NCI-H82 (cell line): ENCODE measurements at places on chromosomes 7 and 10.

- DNase-seq = no peak
These were observed 12.8 kb upstream of the PRPF18 start for GRCh38 chr10:13573960-13574359.

GRCh38 chr10:56679578-56679977 lies 318.5 kb upstream of the ZWINT start:
- no peak for DNase-seq

DNA sequence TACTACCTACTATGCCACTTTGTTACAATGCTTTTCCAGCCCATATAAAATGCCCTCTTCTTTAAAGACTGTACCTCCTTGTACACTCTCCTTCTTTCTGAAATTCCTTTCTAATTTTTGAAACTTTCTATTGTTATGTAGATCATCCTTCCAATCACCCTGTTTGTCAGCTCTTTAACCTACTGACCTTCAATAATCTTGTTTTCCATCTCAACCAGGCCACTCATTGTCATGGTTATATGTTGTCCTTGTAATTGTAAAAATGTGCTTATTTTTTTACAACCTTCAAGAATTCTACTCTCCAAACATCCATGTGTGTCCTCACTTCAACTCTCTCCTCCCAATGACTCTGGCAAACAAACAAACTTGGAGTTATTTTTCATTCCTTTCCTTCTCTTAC lies 1172.6 kb upstream of the CELF2 start:
- DNase-seq = no peak

GRCh38 chr10:33377658-33378025 lies 43.2 kb upstream of the NRP1 start:
- DNase-seq = no peak

GRCh38 chr7:93636276-93636675 lies 61.8 kb upstream of the CALCR start:
- no peak for DNase-seq

DNA sequence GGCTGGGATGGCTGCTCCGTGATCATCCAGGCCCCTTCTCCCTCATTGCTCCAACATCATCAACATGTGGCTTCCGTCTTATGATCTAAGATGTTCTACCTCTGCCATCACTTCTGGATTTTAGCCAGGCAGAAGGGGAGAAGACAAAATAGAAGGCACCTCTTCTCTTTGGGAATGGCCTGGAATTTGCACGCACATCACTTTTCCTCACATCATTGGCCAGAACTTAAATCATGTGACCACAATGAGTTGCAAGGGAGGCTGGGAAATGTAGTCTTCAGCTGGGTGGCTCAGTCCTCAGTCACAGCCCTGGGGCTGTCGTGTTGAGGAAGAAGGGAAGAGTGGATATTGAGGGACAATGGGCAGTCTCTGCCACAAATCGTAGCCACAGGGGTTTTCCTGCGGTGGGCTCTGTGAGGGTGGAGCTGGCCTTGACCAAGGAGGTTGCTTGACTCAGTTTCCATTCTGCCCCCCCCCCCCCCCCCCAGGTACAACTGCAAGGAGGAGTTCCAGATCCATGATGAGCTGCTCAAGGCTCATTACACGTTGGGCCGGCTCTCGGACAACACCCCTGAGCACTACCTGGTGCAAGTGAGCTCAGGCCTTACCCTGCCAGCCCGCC lies 50.3 kb downstream of the PALD1 start:
- DNase-seq = peak; percentile 67

GRCh38 chr10:21972584-21972983 lies 30.9 kb downstream of the DNAJC1 start:
- DNase-seq = no peak

- DNase-seq = no peak
These were observed 19.6 kb upstream of the ZNF488 start for GRCh38 chr10:47403446-47404318.

DNA sequence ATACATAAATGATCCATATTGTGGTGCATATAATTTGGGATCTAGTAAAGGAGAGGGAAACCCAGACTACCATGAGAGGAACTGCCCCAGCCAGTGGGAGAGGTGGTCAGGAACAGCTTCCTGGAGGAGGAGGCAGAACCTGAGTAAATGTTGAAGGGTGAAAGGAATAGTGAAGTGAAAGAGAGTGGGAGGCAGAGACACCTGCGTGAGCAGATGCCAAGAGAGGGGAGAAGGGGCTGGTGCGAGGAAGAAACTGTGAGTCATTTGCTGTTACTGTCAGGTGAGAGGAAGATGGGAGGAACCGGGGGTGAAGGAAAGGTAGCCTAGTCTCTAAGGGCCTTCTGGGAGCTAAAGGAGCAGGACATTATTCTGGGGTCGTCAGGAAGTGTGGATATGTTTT lies 294.8 kb downstream of the GRID1 start:
- no peak for DNase-seq

DNA sequence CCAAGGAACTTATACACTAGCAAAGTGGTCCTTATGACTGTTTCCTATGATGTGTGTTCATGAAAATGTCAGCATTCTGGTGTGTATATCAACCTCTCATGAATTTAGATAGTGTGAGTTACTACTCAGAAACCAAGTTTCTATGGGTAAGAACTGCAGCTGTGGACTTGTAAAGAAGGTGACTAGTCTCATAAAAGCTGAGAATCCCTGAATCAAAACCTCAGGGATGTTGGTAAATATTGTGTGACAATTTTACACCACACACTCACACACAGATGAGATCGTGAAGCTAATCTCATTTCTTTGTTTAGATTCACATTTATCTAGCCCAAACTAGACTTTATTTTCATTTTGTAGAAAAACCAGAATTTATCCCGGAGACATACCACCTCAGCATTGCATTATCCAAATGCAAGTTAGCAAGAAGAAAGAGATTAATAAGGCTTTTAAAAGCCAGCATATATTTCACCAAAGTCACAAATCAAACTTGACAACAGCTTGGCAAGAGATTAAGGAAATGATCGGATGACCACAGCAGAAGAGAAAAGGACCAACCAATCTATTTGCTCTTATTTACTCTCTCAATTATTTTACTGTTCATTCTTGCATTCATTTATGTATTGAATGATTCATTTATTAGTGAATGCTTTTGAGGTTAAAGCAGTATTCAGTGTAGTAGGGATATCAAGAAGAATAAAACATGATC lies 92.9 kb downstream of the PLXDC2 start:
- DNase-seq = peak; percentile 21

- no peak for DNase-seq
These were observed 48.1 kb downstream of the INSYN2A start for GRCh38 chr10:127148066-127148932.

- DNase-seq = no peak
These were observed 1.2 kb downstream of the UCN3 start for GRCh38 chr10:5365928-5366327.

GRCh38 chr7:111329367-111330234 lies 232.7 kb downstream of the IMMP2L start:
- DNase-seq = no peak

DNA sequence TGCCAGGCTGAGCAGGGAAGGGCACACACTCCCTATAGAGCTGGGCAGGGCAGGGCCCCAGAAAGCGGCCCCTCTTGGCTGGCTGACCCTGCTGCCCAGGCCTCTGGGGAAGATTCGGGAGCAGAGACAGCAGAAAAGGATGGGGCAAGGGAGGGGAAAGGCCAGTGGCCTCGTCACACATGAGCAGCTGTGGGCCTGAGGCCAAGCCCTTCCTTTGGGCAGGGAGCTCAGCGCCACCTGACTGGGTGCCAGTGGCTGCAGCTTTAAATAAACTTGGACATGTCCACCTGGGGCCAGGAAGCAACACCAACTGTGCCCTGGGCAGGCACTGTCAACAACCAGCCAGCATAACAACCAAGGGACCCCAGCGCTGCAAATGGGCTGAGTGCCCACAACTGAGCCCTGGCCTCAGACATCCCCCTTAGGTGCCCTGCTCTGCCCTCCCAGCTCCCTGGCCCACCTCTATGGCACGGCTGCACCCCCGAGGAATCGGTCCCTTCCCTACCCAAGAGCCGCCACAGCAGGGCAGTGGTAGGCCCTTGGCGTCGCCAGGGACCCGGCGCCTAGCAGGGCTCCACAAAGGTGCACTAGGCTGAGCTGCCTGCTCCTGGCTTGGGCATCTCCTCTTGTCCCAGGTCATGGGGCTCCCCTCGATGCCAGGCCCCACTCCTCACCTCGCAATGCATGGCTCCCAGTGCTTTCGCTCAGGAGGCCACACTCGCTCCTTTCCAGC lies 2.6 kb downstream of the CAMK2B start:
- no peak for DNase-seq

- DNase-seq = no peak
These were observed 986.9 kb downstream of the REEP3 start for GRCh38 chr10:64508029-64508661.

DNA sequence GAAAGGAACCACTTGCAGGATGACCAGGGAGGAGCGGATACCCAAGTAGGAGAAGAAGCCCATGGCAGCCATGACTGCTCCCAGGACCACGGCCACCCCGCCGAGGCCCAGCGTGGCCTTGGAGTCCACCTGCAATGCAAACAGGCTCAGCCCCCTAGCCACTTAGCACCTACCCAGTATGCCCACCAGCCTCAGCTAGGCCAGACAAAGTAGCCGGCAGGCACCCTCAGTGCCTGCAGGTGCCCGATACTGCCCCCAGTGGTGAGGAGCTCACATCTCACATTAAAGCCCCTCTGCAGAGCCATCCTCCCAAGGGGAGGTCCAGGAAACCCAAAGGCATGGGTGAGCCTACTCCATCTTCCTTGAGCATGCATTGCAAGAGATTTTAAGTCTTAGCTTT lies 6.6 kb downstream of the NPC1L1 start:
- DNase-seq = peak; percentile 79

- no peak for DNase-seq
These were observed 231.2 kb upstream of the STK17A start for GRCh38 chr7:43351683-43352082.

GRCh38 chr7:33079763-33080690 lies 17.5 kb upstream of the NT5C3A start:
- DNase-seq = no peak

GRCh38 chr10:123355748-123356481 lies 201.7 kb downstream of the BUB3 start:
- no peak for DNase-seq

GRCh38 chr10:89505640-89506275 lies 29.6 kb downstream of the SLC16A12 start:
- no peak for DNase-seq

GRCh38 chr10:31457858-31458257 lies 138.8 kb downstream of the ZEB1 start:
- DNase-seq = no peak

GRCh38 chr7:24587853-24588252 lies 14.6 kb downstream of the PALS2 start:
- DNase-seq = peak; percentile 71

DNA sequence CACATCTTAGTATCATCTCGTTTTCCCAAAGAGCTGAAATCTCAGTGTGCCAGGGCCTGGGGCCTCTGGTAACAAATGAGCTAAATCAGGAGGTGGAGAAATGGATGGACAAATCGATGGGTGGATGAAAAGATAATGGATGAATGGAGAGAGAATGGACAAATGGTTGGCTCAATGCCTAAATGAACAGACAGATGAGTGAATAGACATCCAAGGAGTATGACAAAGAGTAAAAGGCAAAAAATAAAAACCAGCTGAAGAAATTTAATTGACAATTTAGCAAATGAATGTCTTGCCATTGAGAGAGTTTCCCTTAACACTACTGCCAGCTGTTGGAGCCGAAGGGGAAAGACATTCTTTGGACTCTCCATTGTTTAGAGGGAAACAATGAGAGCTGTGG lies 8.0 kb downstream of the SYCE1 start:
- no peak for DNase-seq

DNA sequence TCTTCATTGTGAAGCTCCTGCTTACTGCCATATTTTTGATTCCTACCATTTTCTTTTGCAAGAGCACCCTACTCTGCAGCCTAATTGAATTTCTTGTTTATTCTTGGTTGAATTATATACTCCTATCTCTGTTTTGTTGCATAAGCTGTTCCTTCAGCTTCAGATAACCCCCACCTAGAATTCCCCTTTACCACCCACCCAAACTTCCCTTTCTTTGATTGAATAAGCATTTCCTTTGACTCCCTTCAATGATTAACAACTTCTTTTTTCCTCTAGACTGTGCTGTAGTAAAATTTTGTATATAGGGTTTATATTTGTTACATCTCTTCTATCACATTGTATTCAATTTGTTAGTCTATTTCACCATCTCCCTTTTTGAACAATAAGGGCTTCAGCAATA lies 168.1 kb downstream of the GPR37 start:
- DNase-seq = no peak

DNA sequence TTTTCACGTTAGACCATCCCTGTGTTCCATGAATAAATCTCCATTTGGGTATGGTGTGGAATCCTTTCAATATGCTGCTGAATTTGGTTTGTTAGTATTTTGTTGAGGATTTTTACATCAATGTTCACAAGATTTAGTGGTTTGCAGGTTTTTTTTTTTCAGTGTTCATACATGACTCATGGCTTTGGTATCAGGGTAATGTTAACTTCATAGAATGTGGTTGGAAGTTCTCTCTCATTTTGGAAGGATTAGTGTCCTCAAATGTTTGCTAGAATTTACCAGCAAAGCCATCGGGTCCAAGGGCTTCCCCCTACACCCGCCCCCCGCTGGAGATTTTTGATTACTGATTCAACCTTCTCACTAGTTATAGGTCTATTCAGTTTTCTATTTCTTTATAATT lies 398.0 kb downstream of the NXPH1 start:
- no peak for DNase-seq

DNA sequence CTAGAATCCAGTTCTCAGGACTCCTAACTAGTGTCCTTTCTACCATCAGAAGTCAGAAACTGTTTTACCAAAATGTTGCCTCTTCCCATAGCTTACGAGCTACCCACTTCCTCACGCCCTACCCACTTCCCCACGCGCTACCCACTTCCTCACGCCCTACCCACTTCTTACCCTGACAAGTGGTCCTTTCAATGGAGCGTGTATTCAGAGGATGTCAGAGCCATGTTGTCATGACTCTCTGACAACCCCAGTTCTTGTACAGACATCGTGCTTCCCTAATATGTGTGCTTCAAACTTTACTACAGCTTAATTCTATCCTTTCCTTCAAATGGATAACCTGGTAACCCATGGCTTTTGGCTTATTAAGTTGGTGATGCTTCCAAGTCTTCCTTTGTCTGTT lies 84.8 kb upstream of the PHF14 start:
- DNase-seq = no peak

- no peak for DNase-seq
These were observed 279.1 kb upstream of the PITRM1 start for GRCh38 chr10:3451516-3452172.

GRCh38 chr7:105060923-105061322 lies 46.9 kb downstream of the KMT2E start:
- DNase-seq = no peak

DNA sequence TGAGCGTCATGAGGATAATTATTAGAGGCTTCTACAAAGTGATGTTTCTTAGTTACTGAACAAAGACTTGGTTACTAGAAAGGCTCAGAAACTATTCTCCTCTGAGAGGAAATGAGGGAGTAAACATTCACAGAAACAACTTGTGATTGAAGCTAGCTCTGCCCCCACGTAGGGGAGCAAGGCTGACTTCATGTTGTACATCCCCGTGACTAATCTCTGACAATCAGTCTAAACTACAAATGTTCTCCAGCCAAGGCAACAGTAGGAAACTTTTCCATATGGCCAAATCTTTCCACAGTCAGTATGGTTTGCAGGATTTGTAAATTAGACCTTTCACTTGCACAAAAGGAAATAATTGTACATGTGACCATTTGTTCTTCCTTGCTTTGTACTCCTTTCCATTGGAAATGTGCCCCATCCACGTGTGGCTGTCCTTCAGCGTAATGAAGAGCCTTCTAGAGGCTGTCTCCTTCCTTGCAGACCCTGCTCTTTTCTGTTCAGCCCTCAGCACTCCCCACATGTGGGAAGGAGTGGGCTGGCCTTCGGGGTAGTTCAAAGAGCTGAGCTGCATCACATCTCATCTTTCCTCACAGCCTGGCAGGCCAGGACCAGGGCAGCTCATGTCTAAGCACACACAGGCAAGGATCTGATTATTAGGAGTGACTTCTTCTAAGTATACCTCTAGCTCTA lies 93.5 kb downstream of the PCGF5 start:
- DNase-seq = no peak
